Astrocyte of the hippocampus (primary cell): ENCODE measurements at places on chromosomes 16 and 17.

- no peak for DNase-seq
Measured at GRCh38 chr16:1174477-1175357, 21.8 kb downstream of the CACNA1H start.

DNA sequence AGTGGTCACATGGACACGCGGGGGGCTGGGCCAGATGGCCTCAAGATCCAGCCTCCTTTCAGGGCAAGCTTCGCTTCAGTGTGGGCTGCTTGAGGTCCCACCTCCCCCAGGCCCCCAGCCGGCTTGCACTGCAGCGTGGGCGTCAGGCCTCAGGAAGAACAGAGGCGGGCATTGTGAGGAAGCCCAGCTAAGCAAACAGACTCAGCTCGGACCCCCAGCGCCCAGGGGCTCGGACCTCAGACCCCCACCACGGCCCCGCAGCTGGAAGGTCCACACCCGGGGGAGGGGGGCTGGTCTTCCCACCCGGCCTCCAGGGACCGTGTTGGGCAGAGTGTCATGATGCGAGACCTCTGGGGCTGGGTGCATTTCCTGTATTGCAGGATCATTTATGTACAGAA lies 24.7 kb upstream of the ZNF469 start:
- no peak for DNase-seq

GRCh38 chr16:28316054-28316453 lies 23.7 kb downstream of the SBK1 start:
- no peak for DNase-seq

GRCh38 chr16:28290859-28291254 lies 1.5 kb upstream of the SBK1 start:
- no peak for DNase-seq

GRCh38 chr17:66551839-66552238 lies 249.4 kb downstream of the PRKCA start:
- DNase-seq = no peak

- DNase-seq = no peak
Measured at GRCh38 chr17:51610155-51610554, 349.8 kb downstream of the UTP18 start.

GRCh38 chr16:4936991-4937781 lies at the start of gene PPL:
PPL (minus strand) TSS chr16:4937148; CDS start chr16:4937045, 103 bp downstream.
- peak; percentile 69 for DNase-seq

GRCh38 chr17:48335858-48336500 lies 94.0 kb downstream of the SKAP1 start:
- DNase-seq = peak; percentile 74

GRCh38 chr16:57503366-57503765 lies 17.1 kb upstream of the DOK4 start:
- DNase-seq = no peak

GRCh38 chr16:5252791-5253190 lies 155.2 kb upstream of the EEF2KMT start:
- no peak for DNase-seq
